Stimulated activated CD4-positive, alpha-beta T cell treated with anti-CD3 and anti-CD28 coated beads, Interleukin-1b, Interleukin-23, amount 100 ng/mL, for 48 hours (primary cell): ENCODE measurements at places on chromosomes 16 and 17.

GRCh38 chr17:16040710-16041251, 41.2 kb downstream of the TTC19 start:
- no peak for DNase-seq

GRCh38 chr16:4933871-4934395, 3.0 kb downstream of the PPL start:
- DNase-seq = no peak

GRCh38 chr16:55418586-55418985, 60.4 kb upstream of the MMP2 start:
- DNase-seq = no peak

- DNase-seq = no peak
Observed at GRCh38 chr17:46160169-46160568, 33.1 kb downstream of the KANSL1 start.

- DNase-seq = no peak
Observed at GRCh38 chr16:70674221-70675014, 11.4 kb downstream of the MTSS2 start.

DNA sequence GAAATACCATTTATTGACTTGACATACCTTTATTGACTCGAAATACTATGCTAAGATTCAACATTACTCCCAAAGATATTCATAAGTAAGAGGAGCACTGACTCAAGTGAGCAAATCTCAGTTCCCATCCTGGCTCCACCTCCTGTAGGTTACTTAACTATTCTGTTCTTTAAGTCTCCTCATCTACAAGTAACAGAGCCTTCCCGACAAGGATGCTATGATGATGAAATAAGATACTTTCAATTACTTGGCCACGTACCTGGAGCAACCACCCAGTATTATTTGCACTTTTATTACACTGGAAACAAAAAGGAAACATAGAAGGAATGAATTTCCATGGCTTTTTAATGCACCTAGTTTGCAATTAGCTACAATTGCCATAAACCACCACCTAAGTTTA, 16.3 kb downstream of the KANSL1 start:
- no peak for DNase-seq

DNA sequence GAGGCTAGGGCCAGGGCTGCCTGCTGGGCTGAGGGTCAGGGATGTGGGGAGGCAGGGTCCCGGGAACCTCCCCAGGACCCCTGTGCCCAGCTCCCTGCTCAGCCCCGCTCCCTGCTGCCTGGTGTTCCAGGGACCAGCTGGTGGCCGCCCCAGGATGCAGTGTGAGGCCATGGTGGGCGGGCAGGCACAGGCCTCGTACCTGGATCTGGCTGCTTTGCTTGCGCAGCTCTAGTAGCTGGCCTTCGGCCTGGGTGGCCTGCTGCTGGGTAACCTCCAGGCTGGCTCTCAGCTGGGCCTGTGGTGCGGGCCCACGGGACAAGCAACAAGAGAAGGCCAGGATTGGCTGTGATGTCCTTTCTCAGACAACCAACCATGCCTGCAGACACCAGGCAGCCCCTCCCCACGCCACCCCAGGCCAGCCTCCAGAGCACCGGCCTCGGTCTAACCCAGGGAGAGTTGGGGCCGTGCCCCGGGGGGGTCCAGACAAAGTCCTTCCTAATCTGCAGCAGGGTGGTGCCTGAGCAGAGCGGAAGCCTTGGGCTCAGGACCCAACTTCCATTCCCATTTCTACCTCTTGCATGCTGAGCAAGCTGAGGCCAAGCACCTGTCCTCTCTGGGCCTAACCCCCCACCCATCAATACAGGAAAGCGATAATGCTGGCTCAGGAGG, 4.1 kb downstream of the TRIM65 start:
- DNase-seq = no peak

- no peak for DNase-seq
Observed at GRCh38 chr17:12765548-12765947, 23.8 kb upstream of the ARHGAP44 start.

DNA sequence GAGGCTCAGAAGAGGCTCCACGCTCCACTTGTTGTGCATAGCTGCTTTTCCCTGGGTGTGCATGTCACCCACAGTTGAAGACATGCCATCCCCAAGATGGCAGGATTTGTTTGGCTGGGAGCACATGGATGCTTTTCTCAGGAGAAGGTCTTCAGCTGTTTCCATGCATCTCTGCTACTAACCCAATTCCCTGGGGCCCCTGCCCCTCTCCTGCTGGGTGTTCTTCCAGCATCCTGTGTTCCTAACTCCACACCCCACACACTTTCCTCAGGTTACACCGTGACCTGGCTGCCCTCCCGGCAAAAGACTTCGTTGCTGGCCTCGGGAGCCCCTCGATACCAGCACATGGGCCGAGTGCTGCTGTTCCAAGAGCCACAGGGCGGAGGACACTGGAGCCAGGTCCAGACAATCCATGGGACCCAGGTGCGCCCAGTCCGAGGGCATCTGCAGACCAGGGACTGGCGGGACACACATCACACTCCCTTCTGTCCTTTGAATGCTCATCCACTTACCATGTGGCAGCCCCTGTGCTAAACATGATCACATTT, 21.5 kb downstream of the ITGAL start:
- DNase-seq = no peak

GRCh38 chr17:41178341-41178740, 320 bp upstream of the KRTAP4-2 start:
- DNase-seq = no peak

DNA sequence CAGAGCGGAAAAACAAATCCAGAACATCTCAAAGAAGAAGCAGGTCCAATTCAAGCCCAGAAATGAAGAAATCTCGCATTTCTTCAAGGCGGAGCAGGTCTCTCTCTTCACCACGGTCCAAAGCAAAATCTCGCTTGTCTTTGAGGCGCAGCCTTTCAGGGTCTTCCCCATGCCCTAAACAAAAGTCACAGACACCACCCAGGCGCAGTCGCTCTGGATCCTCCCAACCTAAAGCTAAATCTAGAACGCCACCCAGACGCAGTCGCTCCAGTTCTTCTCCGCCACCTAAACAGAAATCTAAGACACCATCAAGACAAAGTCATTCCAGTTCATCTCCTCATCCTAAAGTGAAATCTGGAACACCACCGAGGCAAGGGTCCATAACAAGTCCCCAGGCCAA, 10.3 kb downstream of the SRRM2 start:
- DNase-seq = no peak

- DNase-seq = no peak
Observed at GRCh38 chr17:77744066-77744988, 214.2 kb upstream of the TNRC6C start.

DNA sequence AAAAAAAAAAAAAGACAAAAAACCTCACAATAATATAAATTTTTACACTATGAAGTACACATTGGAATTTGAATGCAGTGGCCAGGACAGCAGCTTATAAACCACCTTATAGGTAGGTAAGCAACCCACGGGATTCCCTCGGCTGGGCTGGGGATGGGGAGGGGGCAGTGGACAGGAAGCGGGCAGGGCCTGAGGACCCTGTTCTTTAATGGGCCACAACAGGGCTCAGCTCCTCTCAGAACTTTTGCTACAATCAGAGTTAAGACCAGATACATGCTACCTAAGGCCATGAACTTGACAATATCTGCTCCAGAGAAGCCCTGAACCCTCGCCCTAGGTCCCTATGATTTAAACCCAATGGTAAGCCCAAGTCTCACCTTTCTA, 25.1 kb downstream of the STAT5A start:
- DNase-seq = no peak

DNA sequence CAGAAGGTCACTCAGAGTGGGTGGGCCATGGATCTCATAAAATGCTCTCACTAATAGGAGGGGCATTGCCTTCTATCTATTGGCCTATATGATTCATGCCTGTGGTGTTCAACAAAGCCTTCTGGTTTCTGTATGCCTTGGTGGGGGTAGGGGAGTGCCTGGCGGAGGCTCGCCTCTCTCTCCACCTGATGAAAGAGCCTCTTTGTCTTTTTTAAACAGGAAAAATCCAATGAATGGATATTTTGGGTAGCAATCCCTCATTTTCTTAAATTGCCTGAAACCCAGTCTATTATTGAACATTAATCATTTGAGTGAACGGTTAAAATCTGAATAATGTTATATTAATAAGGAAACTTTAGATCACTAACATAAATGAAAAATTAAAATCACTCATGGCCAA, 90.6 kb downstream of the TOX3 start:
- DNase-seq = no peak

GRCh38 chr17:45029758-45030423, 21.5 kb downstream of the DCAKD start:
- no peak for DNase-seq

GRCh38 chr17:38750312-38751121, 2.0 kb upstream of the PSMB3 start:
- DNase-seq = no peak

DNA sequence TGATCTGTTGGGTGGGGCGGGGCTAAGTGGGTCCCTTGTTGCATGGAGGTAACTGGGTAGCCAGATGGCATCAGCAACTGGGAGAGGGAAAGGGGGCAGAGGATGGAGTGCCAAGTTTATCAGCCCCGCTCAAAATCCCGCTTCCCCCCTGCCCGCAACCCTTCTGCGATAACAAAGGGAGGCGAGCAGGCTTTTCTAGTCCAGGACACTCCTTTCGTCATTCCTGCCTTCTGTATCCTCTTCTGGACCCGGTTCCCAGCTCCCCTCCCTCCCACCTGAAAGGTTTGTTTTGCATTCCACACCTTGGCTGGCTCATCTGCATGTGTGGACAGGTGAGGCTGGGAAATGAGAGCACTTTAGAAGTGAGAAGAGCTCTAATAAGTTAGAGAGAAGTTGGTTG, 53.3 kb downstream of the HLF start:
- no peak for DNase-seq

GRCh38 chr16:1433756-1434155, 2.9 kb downstream of the PERCC1 start:
- no peak for DNase-seq

DNA sequence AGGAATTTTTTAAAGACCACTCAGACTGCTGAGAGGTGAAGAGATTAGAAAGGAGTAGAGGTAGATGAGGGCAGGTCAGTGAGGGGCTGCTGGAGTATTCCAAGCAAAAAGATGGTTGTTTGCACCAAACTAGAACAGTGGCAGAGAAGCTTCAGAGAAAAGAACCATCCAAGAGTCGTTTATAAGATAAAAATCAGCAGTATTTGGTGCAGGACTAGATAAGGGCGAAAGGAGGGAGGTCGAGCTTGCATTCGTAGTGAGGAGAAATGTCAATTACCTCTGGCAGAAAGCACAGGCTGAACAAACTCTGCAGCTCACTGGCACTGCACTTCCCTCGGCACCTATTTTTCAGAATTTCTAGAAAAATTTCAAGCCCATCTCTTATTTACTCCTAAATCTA, 9.6 kb downstream of the TEX2 start:
- DNase-seq = no peak

- DNase-seq = no peak
Observed at GRCh38 chr16:7390974-7391373, 58.3 kb downstream of the RBFOX1 start.

- DNase-seq = no peak
Observed at GRCh38 chr16:31471875-31472708, at the start of gene TGFB1I1. TSS of gene TGFB1I1 (plus strand) at chr16:31472152. CDS start at chr16:31472189, 37 bp downstream.

DNA sequence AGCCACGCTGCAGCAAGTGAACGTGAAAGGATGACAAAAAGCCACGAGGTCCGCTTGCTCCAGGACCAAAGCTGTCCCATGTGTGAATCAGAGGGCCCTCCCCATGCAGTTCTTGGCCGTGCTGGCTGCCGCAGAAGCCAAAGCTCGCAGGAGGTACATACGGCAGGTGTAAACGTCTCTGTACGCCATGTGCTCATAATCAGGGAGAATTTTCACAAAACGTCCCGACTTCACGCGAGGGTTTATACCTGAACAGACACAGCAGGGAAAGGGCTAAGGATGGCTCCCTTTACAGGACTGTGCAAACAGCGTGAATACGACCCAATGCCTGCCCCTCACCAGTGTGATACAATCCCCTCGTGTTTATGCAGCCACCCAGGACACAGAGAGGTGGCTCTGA, 25.3 kb downstream of the FBXO31 start:
- DNase-seq = no peak

DNA sequence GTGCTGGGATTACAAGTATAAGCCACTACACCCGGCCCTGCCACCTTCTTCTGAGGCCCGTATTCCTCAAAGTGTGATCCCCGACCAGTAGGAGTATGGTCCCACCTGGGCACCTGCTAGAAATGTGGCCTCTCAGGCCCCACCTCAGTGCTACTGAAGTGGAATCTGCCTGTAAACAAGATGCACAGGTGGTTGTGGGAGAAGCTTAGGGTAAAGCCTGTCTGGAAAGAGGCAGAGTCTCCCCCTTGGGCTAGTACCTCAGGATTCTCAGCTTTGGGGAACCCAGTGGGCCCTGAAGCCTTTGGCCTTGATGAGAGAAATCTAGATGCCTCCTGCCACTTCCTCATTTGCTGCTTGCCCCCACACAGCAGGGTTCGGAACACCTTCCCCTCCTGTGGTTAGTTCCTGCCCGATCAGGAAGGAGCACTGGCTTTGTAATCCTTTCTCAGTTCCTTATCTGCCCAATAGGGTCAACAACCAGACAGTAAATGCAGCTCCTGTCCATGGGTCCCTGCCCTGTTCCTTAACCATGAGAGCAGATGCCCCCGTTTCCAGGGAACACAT, 25.2 kb downstream of the TK2 start:
- DNase-seq = no peak

DNA sequence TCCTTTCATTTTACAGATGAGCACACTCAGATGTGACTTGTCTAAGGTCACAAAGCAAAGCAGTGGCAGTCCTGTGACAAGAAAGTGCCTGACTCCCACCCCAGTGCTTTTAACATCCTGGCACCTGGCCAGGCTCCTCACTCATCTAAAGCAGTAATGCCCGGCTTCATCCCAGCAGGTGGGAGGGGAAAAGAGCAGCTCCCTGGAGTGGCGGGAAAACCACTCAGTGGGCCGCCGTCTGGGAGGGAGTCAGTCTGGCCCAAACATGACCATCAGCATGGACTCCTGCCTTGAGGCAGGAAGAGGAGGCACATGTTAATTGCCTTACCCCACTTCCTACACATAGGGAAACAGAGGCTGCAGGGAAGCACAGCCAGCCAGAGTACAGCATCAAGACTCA, 2.6 kb downstream of the PCGF2 start:
- no peak for DNase-seq

DNA sequence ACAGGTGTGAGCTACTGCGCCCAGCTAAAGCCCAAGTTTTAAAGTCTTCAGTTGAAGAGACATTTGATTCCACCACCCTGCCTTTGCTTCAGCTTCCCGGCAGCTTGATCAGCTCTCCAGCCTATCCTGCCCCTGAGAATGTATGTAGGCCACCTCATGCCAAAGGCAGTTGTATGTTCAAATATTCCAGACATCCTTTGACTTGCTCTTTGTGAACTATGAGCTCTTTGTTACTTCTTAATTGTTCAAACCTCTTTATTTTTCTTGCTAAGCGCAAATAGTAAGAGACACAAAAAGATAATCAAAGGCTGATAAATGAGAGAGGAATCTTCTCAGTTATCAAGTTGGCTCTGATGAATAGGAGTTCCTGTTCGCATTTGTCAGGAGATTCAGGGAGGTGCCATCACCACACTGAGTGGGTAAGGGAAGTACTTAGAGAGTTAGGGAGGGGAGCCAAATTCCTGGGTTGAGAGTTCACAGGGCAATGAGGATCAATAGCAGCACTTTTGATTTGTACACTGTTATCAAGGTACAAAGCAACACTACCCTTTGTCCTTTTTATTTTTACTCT, 32.0 kb upstream of the SUPT4H1 start:
- DNase-seq = no peak

- no peak for DNase-seq
Observed at GRCh38 chr17:72567774-72568173, 447.0 kb downstream of the SOX9 start.

- DNase-seq = no peak
Observed at GRCh38 chr16:88072571-88073001, 121.4 kb downstream of the BANP start.

GRCh38 chr16:4082474-4083044, 33.7 kb downstream of the ADCY9 start:
- DNase-seq = no peak

GRCh38 chr17:80224683-80225082, 4.5 kb downstream of the SLC26A11 start:
- no peak for DNase-seq
